ENCODE measurements at places on chromosomes 5 and 9.

DNA sequence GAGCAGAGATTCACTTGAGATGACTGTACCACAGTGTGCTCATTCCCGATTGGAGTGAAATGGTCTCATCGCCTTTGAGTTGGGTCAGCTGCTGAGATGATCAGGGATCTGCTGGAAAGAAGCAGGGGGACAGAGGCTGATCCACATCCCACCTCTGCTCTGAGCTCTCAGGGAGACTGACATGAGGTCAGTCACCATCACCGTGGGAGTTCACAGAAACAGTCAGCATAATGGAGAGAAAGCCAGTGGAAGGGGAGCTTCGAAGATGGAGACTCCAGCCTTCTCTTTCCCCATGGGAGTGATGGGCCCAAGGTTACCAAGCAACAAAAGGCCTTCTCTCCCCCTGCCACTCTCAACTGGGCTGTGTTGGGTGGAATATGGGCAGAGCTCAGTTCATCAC is 276.4 kb downstream of the CDK5RAP2 start:
- DNase-seq = no peak

GRCh38 chr9:126474786-126475485 is 138.8 kb upstream of the LMX1B start:
- no peak for DNase-seq

DNA sequence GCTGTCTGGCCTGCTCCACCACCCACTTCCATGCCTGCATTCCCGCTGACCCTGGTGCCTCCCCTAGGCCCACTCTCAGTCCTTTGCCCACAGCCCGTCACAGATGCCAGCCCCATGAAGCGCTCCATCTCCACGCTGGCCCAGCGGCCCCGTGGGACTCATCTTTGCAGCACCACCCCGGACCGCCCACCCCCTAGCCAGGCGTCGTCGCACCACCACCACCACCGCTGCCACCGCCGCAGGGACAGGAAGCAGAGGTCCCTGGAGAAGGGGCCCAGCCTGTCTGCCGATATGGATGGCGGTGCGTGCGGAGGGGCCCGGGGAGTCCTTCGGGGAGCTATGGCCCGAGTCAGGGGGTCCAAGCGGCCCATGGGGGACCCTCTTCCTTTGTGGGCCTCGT is 242.5 kb downstream of the CACNA1B start:
- no peak for DNase-seq

DNA sequence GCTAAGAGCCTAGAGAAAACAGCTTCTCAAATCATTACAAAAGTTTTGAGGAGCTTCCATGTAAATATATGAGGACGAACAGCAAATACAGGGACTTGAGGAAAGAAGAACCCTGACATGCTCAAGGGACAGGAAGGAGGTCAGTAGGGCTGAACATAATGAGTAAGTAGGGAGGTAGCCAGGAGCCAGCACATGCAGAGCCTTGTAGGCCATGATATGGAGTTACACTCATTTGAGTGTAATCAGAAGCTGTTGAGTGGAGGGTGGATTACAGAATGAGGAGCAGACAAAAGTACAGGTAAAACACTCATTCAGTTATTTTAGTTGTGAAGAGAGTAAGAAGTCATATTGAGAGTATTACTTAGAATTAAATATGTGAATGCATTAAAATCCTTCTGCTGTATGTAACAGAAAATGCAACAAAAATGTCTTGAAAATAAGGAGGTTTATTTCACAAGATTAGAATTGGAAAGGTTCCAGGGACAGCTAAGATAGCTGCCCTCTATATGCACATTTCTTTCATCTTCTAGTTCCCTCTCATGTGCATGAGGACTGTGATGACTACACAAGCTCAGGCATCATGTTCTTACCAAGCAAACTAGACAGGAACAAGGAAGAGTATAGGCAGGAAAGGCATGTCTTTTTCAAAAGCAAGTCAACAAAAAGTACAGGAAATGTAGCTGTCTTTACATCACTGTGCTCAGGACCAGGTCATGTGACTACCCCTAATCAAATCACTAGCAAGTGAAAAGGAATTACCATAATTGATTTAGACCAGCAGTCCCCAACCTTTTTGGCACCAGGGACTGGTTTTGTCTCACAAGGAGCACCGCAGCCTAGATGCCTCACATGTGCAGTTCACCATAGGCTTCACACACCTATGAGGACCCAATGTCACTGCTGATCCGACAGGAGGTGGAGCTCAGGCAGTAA is 87.2 kb downstream of the TMEM232 start:
- no peak for DNase-seq

GRCh38 chr9:88711719-88712118 is 176.7 kb downstream of the NXNL2 start:
- no peak for DNase-seq

DNA sequence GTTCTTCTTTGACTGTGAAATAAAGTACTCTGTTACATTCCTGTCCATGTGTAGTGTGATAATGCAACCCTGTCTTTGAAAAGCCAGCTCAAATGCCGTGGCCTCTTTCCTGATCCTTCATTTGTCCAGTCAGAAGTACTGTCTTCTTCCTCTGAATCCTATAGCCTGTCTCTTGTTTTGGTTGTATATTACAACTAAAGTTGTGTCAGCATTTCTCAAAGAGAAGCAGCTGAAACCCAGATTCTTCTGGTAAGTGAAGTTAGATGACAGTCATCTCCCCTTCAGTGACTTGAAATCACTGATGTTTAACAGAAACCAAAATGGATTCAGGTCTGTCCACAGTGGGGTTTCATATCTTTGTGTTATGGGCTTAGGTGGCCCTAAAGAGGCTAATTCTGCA is 196.2 kb downstream of the PCSK1 start:
- DNase-seq = no peak

DNA sequence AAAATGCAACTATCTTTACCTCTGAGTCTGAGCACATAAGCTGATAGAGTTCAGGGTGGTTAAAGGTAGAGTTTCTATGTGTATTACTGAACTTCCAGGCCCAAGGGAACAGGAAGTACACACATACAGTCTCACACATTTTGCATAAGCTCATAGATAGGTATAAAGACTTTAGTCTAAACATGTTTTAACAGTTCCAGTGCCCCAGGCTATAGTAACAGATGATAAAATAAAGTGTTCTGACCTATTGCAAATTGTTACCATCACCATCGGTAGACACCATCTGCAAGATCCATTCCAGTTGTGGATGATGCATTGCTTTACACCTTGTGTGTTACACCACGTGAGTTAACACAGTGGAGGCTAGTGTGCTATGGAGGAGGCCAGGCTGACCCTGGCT is 95.8 kb downstream of the TMEM174 start:
- no peak for DNase-seq

DNA sequence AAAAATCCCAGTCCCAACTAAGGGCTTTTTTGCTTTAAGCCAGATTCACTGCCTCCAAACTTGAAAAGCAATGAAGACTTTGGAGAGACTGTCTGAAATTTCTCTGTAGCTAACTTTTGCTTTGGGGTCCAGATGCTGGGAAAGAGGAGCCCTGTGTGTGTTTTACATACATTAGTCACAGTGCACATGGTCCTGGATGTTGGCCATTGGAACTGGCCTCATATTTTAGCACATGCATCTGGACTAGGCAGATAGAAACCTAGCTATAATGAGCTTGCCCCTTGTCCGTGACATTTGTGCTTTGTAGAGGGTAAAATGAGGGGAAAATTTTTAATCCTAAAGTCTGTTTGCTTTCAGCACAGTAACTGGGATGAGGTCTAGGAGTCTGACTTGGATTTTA is 421.7 kb downstream of the CDK5RAP2 start:
- no peak for DNase-seq

DNA sequence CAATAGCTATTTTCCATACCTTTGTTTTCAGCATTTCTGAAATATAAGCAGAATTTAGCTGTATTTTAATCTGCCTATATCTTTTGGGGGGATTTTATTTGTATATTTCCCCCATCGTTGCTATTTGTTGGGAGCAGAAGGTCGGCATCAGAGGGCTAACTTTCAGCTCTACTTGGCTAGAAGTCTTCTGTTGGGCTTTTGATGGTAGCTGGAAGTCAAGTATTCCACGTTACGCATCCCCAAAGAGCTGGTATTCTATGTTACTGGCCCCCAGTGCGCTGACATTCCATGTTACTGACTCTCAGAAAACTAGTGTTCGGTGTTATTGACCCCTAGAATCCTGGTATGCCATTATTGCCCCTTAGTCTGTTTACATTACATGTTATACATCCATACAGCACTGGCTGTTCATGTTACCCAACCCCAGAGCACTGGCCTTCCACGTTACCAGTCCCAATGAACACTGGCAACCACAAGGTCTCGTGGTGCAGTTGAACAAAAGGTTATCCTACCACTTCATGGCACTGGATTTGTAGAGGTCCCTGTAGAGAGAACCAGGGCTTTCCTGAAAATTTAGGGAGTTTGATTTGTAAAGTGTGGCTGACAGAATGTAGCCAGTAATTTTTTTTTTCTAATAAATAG is 278.1 kb upstream of the CD180 start:
- DNase-seq = no peak

DNA sequence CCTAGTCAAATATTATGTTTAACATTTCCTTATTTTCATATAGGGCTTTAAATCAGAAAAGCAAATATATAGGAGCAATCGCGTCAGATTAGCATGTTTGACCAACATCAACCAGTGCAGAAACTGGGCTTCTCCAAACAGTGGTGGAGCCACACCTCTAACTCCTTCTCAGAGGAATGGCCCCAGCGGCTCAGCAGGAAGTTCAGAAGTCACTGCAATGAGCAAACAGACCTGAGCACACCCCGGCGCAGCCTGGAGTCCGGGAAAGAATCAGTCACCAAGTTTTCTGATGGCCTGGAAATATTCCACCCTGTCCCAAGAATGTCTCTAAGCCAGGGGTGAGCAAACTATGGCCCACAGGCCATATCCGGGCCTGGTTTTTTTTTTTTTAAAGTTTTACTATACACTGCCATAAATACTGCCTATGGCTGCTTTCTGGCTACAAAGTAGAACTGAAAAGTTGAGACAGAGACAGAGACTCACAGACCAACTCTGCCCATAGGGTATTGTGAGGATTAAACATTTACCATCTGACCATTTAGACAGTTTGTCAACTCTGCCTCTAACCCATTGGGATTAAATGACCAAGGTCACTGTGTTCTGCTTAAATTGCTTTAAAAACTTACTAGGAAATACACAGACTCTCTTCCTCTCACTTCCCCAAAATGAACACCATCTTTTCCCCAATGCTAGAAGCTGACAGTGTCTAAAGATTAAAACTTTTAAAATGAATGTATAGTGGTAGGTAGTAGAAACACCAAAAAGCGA is 5.4 kb downstream of the GOLM1 start:
- DNase-seq = no peak

GRCh38 chr5:64505769-64506566 is at the start of gene RGS7BP:
Gene RGS7BP, plus strand, starts transcription at chr5:64506015. Its CDS starts 610 bp downstream, at chr5:64506625.
- no peak for DNase-seq

DNA sequence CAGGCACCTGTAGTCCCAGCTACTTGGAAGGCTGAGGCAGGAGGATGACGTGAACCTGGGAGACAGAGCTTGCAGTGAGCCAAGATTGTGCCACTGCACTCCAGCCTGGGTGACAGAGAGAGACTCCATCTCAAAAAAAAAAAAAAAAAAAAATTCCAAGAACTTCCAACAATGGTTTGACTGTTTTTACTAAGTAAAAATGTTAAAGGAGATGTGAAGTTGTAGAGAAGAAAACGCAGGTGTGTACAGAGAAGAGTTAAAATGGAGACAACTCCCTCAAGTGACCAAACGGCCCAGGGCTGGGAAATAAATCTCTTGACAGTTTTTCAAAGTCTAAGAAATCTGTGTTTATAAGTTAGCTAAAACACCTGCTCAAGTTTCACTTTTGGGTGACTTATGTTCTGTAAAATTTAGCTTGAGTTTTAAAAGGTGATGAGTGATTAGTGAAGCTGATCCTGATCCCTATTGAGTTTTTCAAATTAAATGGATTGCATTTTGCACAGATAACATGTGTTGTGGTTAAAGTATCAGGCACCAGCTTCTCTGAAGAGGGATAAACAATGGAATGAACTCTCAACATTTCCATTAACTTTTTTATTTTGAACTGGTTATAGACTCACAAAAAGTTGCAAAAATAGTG is 255.2 kb upstream of the CD180 start:
- no peak for DNase-seq

DNA sequence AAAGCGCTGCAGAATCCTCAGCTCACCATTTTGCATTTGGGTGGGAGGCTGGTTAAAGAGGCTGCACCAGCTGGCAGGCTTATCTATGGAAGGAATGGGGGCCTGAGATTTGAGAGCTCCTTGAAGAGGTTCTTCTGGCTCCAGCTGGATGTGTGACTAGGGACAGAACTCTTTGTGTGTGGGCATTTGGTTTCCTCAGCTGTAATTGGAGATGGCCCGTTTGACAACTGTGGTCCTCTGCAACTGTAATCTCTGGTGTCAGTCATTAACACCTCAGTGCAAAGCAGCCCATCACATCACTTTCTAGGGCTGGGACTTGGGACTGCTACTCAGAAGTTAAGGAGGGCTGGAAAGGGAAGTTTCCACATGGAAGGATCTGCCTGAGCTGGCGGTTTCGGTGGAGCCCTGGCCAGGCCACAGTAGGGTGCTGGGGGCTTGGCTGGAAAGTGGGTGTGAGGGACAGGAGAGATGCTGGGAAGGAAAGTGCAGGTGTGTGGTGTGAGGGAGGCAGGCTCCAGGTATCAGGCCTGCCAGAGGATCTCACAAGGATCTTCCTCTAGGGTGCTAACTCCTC is 193.8 kb downstream of the GADD45G start:
- no peak for DNase-seq

DNA sequence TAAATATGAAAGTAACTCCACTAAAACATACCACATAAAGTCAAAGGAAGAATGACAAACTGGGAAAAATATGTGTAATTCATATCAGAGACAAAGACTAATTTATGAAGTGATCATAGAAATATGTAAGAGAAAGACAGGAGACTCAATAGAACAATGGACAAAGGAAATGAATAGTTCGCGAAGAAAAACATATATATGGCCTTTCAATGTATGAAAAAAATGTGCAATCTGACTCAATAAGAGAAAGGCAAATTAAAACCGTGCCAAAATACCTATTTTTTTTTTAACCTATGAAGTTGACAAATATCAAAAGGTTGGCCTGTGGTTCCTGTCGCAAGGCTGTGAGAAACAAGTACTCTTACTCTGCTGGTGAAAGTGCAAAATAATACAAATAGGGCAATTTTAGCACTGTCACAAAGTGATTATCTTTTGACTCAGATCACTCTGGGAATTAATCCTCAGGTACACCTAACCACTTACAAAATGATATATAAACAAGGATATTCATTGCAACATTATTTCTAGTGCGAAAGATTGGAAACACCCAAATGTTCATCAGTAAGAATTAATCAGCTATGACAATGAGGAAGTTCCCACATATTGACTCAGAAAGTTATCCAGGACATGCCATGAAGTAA is 3.7 kb downstream of the C9 start:
- DNase-seq = no peak

DNA sequence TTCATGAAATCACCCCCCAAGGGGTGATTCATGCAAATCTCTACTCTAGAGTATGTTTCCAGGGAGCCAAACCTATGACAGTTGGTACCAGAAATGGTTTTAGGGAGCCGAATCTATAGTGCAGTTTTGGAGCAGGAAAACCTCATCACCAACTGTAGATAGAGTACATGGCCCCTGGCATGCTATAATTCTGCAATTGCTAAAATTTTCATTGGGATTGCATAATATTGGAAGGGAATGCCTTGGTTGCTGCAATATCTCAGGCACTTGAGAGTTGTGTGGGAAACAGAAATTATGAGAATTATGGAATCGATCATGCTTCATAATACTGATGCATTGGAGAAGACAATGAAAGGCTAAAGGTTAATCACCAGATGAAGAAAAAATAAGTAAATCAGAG is 148.2 kb upstream of the PLPPR1 start:
- no peak for DNase-seq

- peak; percentile 24 for DNase-seq
Observed at GRCh38 chr9:122904466-122904822, 715 bp downstream of the RC3H2 start.
